ENCODE measurements at places on chromosomes 16 and 17.

GRCh38 chr17:39674702-39675389 lies 6.6 kb downstream of the PNMT start:
- DNase-seq: peak; percentile 37

GRCh38 chr16:22093996-22094395 lies 1.7 kb downstream of the VWA3A start:
- DNase-seq: no peak

DNA sequence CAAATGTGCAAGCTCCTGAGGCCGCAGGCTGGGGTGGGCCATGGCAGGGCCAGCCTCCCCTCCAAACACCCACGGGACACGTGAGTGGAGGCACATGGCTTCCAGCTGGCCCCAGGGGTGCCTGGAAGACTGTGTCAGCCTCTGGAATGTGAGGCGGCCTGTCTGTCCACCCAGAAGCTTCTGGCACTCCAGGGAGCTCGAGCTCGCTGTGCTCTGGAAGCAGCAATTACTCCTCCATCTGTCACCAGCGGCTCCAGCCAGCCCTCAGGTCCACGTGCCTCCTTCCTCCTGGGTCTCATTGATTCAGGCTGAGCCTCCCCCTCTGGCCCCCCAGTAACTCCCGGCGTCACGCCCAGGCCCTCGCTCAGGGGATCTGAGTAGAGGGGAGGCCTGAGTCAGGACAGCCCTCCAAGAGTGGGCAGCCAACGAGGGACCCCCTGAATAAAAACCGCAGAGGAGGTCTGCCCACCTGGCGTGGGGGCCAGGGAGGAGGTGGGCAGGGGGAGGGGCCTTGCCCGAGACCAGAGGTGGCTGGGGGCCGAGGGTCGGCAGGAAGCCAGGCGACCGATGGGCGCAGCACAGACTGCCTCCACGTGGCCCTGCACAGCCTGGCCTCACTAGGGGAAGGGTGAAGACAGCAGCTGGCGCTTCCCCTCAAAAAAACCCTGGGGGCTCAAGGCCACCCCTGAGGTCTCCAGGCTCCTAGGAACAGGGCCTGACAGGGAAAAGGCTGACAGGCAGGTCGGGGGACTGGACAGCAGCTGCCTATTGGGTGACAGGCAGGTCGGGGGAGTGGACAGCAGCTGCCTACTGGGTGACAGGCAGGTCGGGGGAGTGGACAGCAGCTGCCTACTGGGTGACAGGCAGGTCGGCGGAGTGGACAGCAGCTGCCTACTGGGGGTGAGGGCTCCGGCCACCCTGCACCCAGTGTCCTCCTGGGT lies 11.9 kb downstream of the PIEZO1 start:
- peak; percentile 98 for DNase-seq

- DNase-seq: no peak
Observed at GRCh38 chr17:12302711-12303110, 282.0 kb downstream of the MAP2K4 start.
